Activated CD4-positive, alpha-beta T cell treated with anti-CD3 and anti-CD28 coated beads, Interleukin-2, Interleukin-6, amounts not matched to agents 100 ng/mL and 50 ng/mL, durations not matched to agents 16 hours and 8 hours (primary cell): ENCODE measurements at places on chromosomes 7 and 10.

- DNase-seq: no peak
Observed at GRCh38 chr10:68010426-68010940, 64.6 kb downstream of the HERC4 start.

- no peak for DNase-seq
Observed at GRCh38 chr10:133271521-133272300, 5.0 kb downstream of the ADAM8 start.

- no peak for DNase-seq
Observed at GRCh38 chr7:7264306-7265040, 82.1 kb downstream of the C1GALT1 start.

GRCh38 chr10:32190890-32191491, 134.8 kb upstream of the KIF5B start:
- DNase-seq: peak; percentile 48

- no peak for DNase-seq
Observed at GRCh38 chr7:153433223-153433622, 619.0 kb upstream of the DPP6 start.

DNA sequence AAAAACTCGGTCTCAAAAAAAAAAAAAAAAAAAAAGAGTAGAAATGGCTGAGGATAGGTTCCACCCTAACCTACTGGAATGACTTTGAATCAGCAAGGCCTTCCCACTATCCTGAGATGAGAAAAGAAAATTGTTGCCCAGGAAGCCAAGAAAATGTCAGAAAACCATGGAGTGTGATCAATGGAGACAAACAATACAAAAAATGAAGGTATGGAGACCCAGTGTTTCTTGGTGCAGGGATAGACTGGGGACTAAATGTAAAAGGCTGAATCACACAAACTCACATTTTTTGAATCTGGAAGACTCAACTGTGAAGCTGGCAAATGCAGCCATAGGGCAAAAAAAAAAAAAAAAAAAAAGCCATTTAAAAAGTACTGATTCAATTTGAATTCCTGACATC, 364.3 kb upstream of the ANKRD30A start:
- no peak for DNase-seq

- DNase-seq: no peak
Observed at GRCh38 chr10:90197766-90198165, 496.4 kb downstream of the KIF20B start.

DNA sequence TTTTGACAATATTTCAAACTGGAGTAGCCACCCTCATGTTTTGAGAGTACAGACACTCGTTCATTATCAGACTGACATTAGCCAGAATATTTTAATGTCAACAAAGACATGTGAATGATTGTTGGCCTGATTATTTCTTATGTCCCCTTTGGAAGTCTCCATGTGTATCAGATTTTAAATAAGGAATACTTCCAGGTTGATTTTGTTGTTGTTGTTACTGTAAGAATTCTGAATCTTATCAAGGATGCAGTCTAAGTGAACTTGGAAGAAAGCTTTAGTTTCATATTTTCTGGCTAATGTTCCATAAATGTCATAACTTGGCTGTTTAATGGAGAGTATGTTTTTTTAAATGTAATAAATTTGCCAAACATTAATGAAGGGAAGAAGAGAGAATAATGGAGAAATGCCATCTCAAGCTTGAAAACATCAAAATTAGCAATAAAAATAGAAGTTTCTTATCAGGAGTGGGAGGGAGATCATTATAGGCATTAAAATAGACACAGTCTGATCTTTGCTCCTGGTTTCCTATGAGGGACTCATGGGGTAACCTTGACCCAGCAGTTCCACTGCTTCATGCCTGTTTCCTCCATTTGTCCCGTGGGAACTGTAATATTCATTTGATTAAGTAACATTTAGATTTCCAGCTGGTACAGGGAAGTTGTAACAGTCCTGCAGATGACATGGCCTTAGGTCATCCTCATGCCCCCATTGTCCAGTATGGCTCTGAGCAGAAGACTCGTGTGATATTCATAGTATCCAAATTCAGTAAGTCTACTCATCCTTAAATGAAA, 122.4 kb upstream of the KIAA1217 start:
- no peak for DNase-seq

GRCh38 chr7:28623105-28623730, 210.9 kb downstream of the CREB5 start:
- DNase-seq: no peak

GRCh38 chr10:98106531-98106930, 27.9 kb upstream of the R3HCC1L start:
- no peak for DNase-seq

- peak; percentile 16 for DNase-seq
Observed at GRCh38 chr7:157501581-157501980, 164.8 kb downstream of the DNAJB6 start.
